Coronary artery (tissue), 2 donors: ENCODE measurements at places on chromosomes 4 and X.
A peak's percentile ranks its signal among the peaks of the same experiment; 100 is the strongest.

- DNase-seq: no peak
These were observed 9.9 kb downstream of the MTMR1 start for GRCh38 chrX:150702966-150703694.

- DNase-seq: no peak
These were observed 18.0 kb upstream of the TMSB4X start for GRCh38 chrX:12956704-12957534.

DNA sequence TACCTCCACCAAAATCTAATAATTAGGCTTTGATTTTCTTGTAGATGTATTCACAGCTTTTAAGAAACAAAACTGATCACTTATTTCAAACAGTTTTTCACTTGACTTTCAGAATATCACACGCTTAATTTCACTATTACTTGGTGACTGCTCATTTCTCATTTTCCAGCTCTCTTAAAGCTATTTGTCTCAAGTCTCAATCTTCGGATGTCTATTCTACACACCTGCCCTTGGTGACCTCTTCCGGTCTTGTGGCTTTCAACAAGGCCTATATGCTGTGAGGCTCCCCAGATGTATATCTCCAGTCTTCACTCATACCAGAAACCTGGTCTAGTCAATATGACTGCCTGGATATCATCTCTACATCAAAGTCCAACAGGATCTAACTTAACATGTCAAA lies 34.9 kb upstream of the ANXA10 start:
- DNase-seq: no peak

- DNase-seq: no peak
These were observed 129.6 kb upstream of the INTU start for GRCh38 chr4:127503111-127503510.

- DNase-seq: no peak
These were observed 29.0 kb downstream of the DDX60L start for GRCh38 chr4:168451331-168451730.

- no peak for DNase-seq
These were observed 213.8 kb upstream of the RADX start for GRCh38 chrX:106397788-106398538.

DNA sequence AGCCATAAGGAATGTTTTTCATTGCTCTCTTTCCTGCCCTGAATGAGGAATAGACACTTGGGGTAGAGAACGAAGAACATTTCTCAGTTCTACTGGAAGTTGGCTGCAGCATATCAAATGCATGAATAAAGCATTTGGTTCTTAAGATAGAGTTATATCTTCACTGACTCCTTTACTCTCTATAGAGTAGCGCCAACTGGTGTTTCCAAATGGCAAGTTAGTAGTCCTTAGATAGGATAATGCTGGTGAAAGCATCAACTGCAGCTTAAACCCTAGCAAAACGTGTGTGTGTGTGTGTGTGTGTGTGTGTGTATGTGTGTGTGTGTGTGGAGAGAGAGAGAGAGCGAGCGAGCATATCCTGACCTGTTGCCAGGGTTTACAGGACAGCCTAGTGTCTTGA lies 62.2 kb upstream of the FRMPD4 start:
- no peak for DNase-seq

DNA sequence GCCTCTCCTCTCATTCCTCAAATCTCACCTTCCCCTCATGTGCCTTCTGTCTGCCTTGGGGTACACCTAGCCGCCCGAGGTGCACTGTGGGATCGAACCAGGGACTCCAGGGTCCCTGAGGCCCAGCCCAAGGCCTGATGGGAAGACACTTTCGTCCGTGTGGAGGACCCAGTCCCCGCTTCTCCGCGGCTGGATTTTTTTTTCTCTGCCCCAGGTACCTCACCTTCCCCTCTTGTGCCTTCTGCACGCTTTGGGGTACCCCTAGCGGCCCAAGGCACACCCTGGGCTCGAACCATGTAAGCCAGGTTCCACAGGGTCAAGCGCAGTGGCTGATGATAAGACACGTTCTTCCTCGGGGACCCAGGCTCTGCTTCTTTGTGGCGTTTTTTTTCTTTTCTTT lies 530.7 kb downstream of the CWH43 start:
- peak; percentile 41 for DNase-seq

- DNase-seq: no peak
These were observed 142.2 kb downstream of the SH2D1A start for GRCh38 chrX:124488412-124489161.

- DNase-seq: no peak
These were observed 7.9 kb downstream of the GPR101 start for GRCh38 chrX:137025930-137026329.

- no peak for DNase-seq
These were observed 229.6 kb upstream of the PGRMC2 start for GRCh38 chr4:128517096-128517738.
